ENCODE measurements at places on chromosomes 5 and 9.
A peak's percentile ranks its signal among the peaks of the same experiment; 100 is the strongest.

GRCh38 chr9:4365055-4365454 is 65.2 kb upstream of the GLIS3 start:
- DNase-seq: no peak

DNA sequence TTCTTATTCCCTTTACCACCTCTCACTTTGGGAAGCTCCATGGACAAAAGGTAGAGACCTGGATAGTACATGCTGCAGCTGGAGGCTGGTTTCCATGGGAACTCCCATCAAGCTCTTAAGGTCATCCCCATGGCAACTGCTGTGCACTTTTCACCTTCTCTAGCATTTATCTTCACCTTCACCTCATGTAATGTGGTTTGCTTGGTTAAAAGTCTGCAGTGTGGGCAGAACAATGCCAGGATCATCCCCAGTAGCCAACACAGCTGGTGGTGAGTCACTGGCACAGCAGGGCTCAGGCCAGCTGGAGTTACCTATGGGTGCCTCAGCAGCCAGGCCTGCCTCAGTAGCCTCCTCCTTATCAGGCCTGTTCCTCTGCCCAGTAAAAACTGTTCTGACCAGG is 210.5 kb downstream of the GRIA1 start:
- no peak for DNase-seq

DNA sequence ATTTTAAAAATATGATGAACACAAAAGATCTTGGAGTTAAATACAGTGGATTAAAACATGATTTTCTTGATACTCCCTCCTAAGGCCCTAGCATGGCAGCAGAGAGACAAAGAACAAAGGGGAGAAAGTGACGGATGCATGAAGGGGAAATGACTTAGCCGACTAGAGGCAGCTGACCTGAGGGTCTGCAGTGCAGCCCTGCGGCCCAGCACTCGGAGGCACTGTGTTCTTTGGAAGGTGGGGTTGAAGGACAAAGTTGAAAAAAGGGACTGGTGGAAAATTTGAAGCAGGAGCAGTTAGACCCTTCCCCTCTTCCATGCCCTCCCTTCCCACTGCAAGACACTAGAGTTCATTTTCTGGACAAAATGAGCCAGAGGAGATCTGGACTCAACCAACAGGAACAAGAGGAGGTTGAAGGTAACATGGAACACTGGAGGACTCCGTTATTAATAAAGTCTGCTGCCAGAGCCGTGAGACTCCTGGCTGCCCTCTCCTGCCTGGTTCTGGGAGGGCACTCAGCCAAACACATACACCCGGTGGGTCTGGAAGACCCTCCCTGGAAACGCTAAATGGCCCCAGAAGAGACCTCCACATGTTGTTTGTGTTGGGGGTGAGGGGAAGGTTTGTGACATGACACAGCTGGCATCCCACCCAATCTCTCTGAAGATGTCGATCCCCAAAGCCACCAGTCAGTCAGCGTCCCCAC is 98.1 kb downstream of the JMY start:
- DNase-seq: no peak

DNA sequence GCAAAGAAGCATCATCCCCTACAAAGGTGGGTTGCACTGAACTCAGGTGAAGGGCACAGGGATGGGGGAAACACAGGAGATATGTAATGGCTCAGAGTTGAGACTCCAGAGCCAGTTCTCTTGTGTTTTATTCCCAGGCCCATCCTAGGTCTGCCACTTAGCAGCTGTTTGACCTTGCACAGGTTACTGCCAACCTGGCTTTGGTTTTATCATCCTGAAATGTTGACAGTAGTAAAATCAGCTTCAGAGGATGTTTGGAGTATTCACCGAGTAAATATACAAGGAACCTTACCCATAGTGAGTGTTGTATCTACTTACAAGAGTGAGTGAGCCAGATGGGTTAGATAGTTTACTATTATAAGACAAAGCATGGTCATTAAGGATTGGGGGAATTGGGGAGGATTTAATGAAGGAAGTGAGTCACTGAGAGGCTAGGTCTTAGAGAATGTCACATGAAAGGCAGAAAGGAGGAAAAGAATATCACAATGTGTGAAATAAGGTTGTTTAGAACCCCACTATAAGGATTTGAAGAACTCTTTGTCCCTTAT is 141.3 kb downstream of the MAN2A1 start:
- peak; percentile 5 for DNase-seq

DNA sequence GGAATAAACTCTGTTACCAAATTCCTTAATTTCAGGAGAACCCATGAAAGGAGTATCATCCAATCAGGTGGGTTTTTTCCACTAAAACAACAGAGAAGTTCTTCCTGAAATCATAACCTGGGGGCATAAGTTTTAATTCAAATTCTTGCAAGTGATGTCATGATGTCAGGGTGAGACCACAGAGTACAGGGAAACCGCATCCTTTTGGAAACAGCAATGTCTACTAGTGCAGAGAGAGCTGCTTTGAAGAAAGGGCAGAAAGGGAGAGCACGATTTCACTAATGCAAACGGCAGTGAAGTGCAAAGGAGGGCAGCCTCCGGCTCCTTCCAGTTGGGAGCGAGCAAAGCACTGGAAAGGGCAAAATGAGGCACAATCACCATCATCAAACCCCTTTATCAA is 20.6 kb upstream of the CMBL start:
- DNase-seq: no peak

DNA sequence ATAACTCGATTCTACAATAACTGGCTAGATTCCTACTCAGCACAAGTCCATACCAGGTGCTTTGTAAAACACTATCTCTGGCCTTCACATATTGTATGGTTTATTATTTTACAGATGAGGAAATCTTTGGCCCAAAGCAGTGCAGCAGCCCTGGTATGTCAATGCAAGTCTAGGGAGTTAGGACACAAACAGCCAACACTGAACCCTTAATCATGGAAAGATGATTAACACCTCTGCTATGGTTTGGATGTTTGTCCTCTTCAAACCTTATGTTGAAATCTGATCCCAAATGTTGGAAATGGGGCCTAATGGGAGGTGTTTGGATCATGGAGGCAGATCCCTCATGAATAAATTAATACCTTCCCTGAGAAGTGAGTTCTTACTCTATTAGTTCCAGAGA is 76.6 kb downstream of the MAPKAP1 start:
- DNase-seq: no peak

DNA sequence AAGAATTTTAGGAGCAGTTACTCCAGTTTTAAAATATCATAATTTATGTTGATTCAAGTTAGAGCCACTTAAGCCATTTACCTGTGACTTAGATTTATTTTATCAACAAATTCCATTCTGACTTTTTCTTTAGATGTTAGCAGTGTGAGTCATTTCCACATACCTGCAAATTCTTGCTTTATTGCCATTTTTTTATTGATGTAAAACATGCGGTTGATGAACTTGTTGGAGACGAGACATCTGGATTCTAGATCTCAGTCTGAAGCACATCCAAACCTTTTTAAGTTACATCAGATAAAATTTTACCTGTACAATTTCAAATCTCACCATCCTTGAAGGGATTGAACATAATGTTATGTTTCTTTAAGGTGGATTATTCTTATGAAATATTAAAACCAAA is 240.9 kb downstream of the IRX1 start:
- DNase-seq: no peak

- DNase-seq: no peak
Measured at GRCh38 chr9:115400796-115401195, 282.8 kb upstream of the TNC start.

GRCh38 chr5:71699233-71699632 is 19.8 kb upstream of the CARTPT start:
- DNase-seq: no peak

GRCh38 chr9:118529210-118529609 is 825.0 kb downstream of the TLR4 start:
- peak; percentile 42 for DNase-seq

DNA sequence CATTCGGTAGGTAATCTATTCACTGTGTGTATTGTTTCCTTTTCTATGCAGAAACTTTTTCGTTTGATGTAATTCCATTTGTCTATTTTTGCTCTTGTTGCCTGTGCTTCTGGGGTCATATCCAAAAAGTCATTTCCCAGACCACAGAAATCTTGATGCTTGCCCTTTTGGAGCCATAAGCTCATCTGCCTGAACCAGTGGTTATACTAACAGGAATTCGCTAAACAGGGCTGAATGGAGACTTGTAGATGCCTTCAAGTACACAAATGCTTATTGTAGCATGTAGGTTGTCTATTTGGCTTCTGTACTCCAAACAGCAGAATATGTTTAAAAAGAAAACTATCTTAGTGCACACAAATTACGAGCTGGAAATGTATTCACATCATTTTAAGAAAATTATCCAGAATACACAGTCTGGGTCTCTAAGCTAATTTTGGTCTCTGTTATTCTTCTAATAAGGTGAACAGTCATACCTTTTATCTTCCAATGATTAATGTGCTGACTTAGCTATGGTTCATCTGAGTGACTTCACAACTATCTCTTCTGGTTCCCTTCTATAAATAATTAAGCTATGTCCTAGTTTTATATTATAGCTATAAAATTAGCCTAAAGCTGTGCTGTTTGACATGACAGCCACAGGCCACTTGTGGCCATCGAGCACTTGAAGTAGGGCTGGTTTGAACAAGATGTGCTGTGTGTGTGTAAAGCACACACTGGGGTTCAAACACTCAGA is 87.6 kb downstream of the DAPK1 start:
- no peak for DNase-seq

- no peak for DNase-seq
Measured at GRCh38 chr5:142176255-142176654, 67.7 kb downstream of the NDFIP1 start.

DNA sequence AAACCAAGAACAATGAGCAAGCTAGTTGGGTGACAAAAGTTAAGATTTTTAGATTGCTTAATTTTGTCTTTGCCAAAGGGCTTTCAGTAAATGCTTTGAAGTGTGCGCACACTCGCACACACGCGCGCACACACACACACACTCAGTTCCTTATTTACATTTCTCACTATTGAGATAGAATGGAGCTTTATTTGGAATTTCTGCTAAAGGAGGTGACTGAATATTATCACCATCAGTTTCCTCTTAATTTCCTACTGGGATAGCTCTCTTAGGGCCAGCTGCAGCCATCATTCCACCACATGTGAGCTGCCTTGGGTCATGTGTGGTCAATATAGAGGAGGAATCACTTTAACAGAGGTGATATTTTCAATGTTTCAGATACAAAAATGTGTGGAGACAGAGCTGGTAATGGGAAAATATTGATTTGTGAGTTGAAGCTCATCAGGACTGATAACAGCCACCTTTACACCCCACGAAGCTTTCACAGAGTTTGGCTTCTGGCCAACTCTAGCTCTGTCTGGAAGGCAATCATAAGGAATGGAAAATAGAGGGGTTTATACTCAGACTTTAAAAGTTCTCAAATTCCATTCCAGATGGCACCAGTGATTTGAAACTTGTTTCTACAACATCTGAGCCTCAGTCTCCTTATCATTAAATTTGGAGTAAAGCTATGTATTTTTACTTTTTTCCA is 99.9 kb downstream of the MACIR start:
- DNase-seq: peak; percentile 15

- no peak for DNase-seq
Measured at GRCh38 chr9:115672477-115673316, 480.9 kb upstream of the PAPPA start.

DNA sequence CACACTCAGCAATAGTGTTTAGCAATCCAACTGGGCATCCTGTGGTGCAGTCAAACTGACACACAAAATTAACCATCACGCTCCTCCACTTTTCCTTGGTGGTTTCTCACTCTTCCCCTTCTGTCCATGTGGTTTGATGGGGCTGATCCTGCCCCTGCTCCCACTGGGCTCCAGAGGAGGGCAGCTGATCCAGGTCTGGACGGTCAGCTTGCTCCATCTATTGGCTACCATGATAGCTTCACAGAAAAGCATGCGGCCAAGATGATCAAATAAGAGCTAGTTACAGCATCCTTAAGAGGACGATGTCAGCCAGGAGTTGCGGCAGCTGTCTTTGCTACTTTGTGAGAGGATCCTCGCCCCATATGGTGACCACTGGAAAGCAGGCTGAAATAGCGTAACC is 29.6 kb upstream of the RANBP17 start:
- no peak for DNase-seq

DNA sequence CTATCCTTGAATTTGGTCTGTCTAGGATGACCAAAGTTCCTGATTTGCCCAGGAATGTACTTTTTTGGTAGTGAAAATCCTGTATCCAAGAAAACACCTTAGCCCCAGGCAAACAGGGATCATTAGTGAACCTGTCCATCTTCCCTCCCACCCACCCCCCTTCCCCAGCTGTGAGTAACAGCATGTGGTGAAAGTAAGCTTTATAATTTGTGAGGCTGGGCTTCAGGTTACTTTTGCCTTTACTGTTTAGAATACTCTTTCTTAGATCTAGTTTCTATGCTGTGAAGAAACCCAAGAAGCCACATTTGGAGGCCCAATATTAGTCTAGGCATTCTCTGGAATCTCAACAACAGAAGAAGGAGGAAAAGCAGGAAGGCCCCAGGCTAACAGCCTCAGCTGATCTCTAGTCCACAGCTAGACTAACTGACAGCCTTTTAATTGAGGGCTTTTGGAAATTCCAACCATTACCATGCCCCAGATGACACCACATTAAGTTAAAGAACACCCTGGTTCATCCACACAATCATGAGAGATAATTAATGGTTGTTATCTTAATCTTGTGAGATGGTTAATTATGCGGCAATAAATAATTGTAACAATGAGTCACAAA is 703.0 kb upstream of the NUDT12 start:
- no peak for DNase-seq

DNA sequence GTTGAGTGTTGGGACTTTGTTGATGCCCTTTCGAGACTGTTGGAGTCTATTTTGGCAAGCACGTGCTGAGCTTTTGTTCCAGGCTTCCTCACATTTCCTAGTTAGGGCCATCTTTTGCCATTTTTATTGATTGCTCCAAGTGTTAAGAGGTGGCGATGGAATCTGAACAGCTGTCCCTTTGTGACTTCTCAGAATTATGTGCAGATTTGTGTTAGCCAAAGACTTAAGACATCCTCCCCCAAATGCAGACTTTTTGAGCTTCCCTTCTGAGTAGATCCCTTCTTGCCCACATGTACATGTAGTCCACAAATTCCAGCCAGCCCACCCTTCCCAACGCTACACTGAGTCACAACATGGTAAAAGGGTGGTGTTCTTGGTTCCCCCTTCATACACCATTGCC is 59.2 kb downstream of the SPIN1 start:
- no peak for DNase-seq

- DNase-seq: peak; percentile 65
Measured at GRCh38 chr9:109766351-109766750, 13.6 kb upstream of the PALM2AKAP2 start.

GRCh38 chr9:102445181-102445747 is 549.9 kb upstream of the CYLC2 start:
- DNase-seq: no peak

DNA sequence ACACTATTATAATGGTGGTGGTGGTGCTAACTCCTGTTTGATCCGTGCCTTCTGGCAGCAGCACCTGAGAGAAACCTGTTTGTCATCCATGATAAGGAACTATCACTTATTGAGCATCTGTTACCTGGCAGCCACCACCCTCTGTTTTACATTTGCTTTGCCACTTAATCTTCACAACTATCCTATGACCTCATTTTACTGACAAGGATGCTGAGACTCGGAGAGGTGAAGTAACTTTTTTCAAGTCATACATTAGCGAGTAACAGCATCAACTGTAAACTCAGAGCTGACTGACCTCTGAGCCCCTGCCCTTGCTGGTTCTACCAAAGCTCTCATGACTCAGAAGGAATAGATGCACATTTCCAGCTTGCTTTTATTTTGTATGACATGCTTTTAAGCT is 81.1 kb downstream of the EGFLAM start:
- no peak for DNase-seq

All from MV-4-11 (cell line).